Naive thymus-derived CD4-positive, alpha-beta T cell (primary cell): ENCODE measurements at places on chromosomes 5 and 9. TPM values are rescaled to one million over a fixed set of nuclear protein-coding genes. Genes with fewer than 3 reads are reported as not detected.

PCDHGB6 gene
- total RNA-seq: 0.19 TPM

FSD1L gene
- 0.61 TPM for total RNA-seq

PAEP gene
- not detected for total RNA-seq

HSD17B3 gene
- not detected for total RNA-seq

CNTNAP3 gene
- not detected for total RNA-seq

LTC4S gene
- 8.1 TPM for total RNA-seq

HEMGN gene
- 0.99 and 1.3 TPM in 2 replicates for total RNA-seq

- no peak for DNase-seq
- no peaks in the 10 kb centered on the region for H3K27me3 ChIP-seq
- H3K36me3 ChIP-seq: no peaks in the 10 kb centered on the region
- no peaks in the 10 kb centered on the region for H3K4me1 ChIP-seq
- H3K4me3 ChIP-seq: no peak overlapping the region
- H3K27ac ChIP-seq: no peak overlapping the region
Measured at GRCh38 chr9:23669776-23670175, 156.3 kb downstream of the ELAVL2 start.

DNA sequence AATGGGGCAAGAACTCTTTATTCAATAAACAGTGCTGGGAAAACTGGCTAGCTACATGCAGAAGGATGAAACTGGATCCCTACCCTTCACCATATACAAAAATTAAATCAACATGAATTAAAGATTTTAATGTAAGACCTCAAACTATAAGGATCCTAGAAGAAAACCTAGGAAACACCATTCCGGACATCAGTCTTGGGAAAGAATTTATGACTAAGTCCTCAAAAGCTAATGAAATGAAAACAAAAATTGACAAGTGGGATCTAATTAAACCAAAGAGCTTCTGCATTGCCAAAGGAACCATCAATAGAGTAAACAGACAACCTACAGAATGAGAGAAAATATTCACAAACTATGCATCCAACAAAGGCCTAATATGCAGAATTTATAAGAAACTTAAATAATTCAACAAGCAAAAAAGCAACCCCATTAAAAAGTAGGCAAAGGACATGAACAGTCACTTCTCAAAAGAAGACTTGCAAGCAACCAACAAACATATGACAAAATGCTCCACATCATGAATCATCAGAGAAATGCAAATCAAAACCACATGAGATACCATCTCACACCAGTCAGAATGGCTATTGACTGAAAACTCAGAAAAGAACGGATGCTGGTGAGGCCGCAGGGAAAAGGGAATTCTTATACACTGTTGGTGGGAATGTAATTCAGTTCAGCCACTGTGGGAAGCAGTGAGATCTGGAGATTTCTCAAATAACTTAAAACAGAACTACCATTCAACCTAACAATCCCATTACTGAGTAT lies 104.3 kb upstream of the MAP3K1 start:
- no peaks in the 10 kb centered on the region for H3K4me1 ChIP-seq
- H3K36me3 ChIP-seq: no peaks in the 10 kb centered on the region
- DNase-seq: no peak
- no peak overlapping the region for H3K4me3 ChIP-seq

- DNase-seq: no peak
- H3K36me3 ChIP-seq: no peaks in the 10 kb centered on the region
- H3K27me3 ChIP-seq: no peaks in the 10 kb centered on the region
Measured at GRCh38 chr5:40166802-40167201, 512.9 kb upstream of the PTGER4 start.

DNA sequence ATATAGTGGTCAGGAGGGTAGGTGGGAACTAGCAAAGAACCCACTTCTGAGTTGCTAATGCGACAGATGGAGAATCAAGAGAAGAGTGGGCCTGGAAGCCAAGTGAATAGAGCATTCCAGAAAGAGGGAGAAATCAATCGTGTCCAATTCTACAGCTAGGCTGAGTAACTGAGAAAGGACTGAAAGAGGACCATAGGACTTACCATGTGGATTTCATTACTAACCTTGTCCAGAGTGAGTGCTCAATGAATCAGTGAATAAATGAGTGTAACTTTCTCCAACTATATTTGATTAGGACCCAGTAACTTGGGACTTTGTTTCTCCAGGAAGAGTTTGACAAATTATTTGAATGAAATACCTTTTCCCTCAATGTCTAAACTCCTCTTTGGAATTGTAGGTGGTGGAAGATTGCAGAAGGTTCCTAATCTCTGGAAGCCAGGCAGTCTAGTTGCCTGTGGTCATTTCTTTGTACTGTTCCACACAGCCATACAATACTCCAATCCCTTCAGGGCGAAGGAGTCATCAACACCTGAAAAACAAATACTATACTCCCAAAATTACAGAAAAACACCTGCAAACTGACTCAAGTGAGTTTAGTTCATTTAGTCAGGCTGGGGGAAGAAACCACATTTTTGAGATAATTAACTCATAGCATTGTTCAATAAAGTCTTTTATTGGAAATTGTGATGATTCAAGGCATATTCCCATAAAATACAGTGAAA lies 2.6 kb upstream of the F2RL1 start:
- no peak overlapping the region for H3K4me3 ChIP-seq
- no peak overlapping the region for H3K27ac ChIP-seq
- DNase-seq: no peak

- H3K27ac ChIP-seq: no peak overlapping the region
- H3K36me3 ChIP-seq: no peaks in the 10 kb centered on the region
- DNase-seq: no peak
- no peak overlapping the region for H3K4me3 ChIP-seq
Measured at GRCh38 chr9:19154135-19154612, 26.9 kb upstream of the PLIN2 start.

DNA sequence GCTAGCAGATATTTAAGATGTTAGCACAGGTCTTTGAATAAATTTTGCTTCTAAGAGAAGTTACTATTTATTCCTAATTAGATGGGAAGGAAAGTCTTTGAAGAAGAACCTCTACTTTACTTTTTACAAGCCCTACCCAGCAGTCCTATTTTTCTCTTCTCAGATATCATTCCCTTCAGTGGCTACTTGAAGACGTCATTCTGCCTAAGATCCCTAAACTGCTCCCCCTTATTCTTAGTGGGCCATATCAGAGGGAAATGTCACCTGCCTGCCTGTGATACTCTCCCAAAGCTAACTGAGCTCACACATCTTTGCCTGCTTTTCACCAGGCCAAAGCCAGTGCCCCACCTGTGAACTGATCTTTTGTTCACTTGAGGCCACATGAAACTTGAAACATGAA lies 16.5 kb upstream of the TMED9 start:
- H3K36me3 ChIP-seq: no peaks in the 10 kb centered on the region
- no peak for DNase-seq
- no peaks in the 10 kb centered on the region for H3K4me1 ChIP-seq
- H3K27ac ChIP-seq: no peak overlapping the region
- no peak overlapping the region for H3K4me3 ChIP-seq

DNA sequence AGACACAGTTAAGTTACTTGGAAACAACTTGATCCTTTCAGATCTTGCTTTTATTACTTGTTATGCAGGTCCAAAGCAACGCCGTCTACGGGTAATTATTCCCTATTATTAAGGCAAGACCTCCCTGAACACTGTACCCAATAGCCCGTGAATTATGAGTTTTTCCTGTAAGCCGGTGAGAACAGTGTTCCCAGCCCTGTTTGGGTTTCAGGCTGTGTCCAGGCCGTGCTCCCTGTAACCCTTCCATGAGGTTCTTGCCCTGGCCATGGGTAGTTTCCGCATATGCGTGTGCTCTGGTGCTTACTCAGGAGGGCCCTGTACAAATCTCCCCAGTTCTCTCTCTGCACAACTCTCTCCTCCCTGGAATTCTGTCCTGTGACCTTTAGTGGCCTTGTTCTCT lies 65.6 kb upstream of the CNOT6 start:
- H3K27me3 ChIP-seq: no peaks in the 10 kb centered on the region
- no peaks in the 10 kb centered on the region for H3K4me1 ChIP-seq
- DNase-seq: no peak
- H3K27ac ChIP-seq: no peak overlapping the region
- H3K36me3 ChIP-seq: no peaks in the 10 kb centered on the region

DNA sequence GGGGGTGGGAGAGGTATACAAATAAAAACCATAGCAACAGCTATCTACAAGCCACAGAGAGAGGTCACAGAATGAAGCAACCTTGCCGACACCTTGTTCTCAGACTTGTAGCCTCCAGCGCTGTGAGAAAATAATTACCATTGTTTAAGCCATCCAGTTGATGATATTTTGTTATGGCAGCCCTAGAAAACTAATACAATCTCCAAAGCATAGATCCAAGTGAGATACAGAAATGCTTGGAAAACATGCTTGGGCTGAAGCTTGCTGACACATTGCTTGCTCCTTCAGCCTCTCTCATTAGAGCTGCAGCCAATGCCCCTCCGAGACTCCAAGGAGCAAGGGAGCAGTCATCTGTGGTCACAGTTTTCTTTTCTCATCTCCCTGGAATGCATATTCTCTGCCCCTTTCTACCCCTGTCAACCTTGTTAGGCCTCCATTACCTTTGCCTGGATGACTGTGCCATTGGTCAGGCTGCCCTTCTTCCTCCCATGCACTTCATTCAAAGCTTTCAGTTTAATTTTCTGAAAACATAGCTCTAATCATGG lies 401.4 kb upstream of the KLF4 start:
- H3K4me3 ChIP-seq: no peak overlapping the region
- no peaks in the 10 kb centered on the region for H3K4me1 ChIP-seq
- H3K27ac ChIP-seq: no peak overlapping the region
- no peak for DNase-seq

- H3K27me3 ChIP-seq: no peaks in the 10 kb centered on the region
- no peak overlapping the region for H3K4me3 ChIP-seq
- H3K27ac ChIP-seq: no peak overlapping the region
- DNase-seq: no peak
Measured at GRCh38 chr5:151345808-151346478, 1.4 kb downstream of the SLC36A2 start.

DNA sequence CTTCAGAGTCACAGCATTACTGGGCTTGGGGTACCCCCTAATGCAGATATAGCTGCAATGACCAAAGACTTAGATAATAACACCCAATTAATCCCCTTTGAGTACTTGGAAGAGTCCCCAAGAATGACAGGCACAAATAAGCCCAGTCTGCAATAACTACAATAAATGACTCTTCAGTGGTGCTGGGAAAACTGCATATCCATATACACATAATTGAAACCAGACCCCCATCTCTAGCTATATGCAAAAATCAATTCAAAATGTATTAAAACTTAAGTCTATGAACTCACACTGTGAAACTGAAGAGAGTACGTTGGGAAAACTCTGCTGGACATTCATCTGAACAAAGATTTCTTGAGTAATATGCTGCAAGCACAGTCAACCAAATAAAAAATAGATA lies 422.5 kb downstream of the CDH18 start:
- H3K4me3 ChIP-seq: no peak overlapping the region
- no peaks in the 10 kb centered on the region for H3K4me1 ChIP-seq
- H3K36me3 ChIP-seq: no peaks in the 10 kb centered on the region

DNA sequence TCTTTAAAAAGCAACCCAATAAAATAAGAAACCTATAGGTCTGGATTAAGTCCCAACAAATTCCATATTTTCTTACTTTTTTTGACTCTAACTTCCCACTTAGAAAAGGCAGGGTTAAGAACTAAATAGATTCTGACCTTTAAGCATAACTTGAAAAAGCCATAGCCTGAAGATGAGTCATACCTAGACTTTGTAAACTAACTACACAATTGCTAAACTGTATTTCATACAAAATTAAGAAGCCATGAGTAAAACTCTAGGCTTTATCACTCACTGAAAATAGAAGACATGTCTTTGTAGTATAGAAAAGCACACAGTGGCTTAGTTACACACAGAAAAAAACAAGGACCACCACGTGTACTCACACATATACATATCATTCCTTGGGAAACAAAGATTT lies 51.5 kb downstream of the MLLT3 start:
- H3K27me3 ChIP-seq: no peaks in the 10 kb centered on the region
- H3K4me1 ChIP-seq: no peaks in the 10 kb centered on the region
- H3K4me3 ChIP-seq: no peak overlapping the region
- no peak overlapping the region for H3K27ac ChIP-seq
- no peak for DNase-seq

DNA sequence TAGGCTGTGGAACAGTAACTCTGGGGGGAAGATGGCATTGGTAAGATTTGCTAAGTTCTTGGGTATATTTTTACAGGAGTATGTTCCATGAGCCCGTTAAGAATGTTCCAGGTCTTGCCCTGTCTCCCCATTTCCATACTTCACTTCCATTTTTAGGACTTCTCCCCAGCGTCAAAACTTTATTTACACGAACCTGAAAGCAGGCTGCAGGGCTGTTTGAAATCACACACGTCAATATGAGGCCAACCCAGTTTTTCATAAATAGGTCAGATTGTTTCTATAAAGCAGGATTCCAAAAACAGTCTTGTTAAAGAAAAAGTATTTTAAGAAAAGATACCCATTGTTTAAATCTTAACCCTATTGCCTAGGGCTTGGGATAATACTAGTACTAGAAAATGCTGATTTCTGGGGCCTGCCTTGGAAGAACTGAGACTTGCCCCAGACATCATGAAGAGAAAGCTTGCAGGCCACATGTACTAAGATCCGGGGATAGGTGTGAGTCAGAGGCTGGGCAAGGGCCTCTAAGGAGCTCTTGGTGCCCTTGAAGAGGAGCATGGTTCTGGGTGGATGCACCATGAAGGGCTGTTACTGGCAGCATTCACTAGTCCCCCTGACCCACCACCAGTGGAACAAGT lies 24.2 kb downstream of the TRIO start:
- H3K36me3 ChIP-seq: no peaks in the 10 kb centered on the region
- no peak overlapping the region for H3K4me3 ChIP-seq
- H3K4me1 ChIP-seq: no peaks in the 10 kb centered on the region
- no peaks in the 10 kb centered on the region for H3K27me3 ChIP-seq
- no peak overlapping the region for H3K27ac ChIP-seq
- DNase-seq: no peak

DNA sequence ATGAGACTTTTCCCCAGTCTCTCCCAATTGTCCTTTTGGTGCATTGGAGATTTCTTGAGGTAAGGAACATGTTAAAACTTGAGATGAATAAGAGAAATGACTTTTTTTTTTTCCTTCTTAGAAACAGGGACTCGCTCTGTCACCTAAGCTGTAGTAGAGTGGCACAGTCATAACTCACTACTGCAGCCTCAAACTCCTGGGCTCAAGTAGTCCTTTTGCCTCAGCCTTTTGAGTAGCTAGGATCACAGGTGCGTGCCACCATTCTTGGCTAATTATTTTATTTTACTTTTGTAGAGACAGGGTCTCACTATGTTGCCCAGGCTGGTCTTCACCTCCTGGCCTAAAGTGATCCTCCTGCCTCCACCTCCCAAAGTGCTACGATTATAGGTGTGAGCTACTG lies 25.9 kb downstream of the CDC42SE2 start:
- H3K4me3 ChIP-seq: peak overlapping the region; percentile 55
- H3K36me3 ChIP-seq: no peaks in the 10 kb centered on the region
- no peaks in the 10 kb centered on the region for H3K27me3 ChIP-seq
- no peak for DNase-seq
- peak overlapping the region; percentile 75 for H3K27ac ChIP-seq

GRCh38 chr9:9478741-9479140 lies 1134.1 kb downstream of the PTPRD start:
- no peaks in the 10 kb centered on the region for H3K36me3 ChIP-seq
- H3K4me1 ChIP-seq: no peaks in the 10 kb centered on the region
- no peak for DNase-seq
- H3K4me3 ChIP-seq: no peak overlapping the region
